ENCODE measurements at places on chromosomes 6 and 20.

DNA sequence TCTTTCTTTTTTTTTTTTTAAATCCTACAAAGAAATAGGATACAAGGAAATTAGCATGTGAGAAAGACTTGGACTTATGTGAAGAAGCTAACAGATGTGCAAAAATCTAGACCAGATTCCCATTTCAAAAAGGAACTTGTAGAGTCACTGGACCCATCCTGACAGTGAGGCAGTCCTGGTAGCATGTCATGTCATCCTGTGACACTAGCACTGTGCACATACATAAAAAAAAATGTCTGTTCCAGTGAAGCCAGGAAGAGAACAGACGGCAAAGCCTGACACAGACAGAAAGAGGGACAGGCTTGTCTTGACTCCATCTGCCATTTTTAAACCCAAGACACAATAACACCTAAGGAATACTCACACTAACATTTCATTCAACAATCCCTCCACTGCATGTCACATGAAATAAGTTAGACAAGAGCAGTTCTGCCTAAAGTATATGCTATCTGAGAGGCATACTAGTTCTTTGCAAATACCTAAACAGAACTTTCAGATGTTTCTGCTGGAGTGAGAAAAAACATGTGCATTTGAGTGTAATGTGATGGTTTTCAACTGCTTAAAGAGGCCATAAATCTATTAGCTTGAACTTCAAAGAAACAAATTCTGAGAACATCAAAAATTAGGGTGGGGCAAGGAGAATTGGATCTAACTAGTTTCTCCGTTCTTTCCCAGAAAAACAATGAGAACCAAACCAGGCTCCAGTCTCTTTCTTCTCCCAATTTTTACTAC is 159.6 kb downstream of the BACH2 start:
- no peak for DNase-seq

- DNase-seq: no peak
These were observed 622 bp downstream of the SS18L1 start for GRCh38 chr20:62143957-62144825.

DNA sequence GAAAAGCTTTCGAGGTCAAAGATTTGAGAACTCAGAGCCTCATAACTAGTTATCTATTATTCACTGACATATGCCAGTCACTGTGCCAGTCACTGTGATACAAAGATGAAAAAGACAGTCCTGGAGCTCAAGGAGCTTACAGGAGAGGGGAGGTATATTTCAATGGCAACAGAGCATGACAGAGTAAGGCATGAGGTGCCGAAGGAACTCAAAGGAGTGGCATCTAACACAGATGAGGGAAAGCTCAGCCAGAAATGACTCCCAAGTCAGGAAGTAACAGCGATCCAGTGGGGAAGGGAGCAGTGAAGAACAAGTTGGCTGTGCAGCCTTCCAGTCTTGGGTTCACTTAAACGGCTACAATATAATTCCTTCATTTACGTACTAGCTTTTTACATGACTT is 46.6 kb downstream of the DTNBP1 start:
- no peak for DNase-seq

- no peak for DNase-seq
These were observed 634.6 kb downstream of the PRKN start for GRCh38 chr6:162092816-162093502.

GRCh38 chr20:11546939-11547338 is 370.8 kb upstream of the BTBD3 start:
- DNase-seq: no peak

- no peak for DNase-seq
These were observed 6.8 kb upstream of the FASTKD5 start for GRCh38 chr20:3166338-3166912.

GRCh38 chr20:44271915-44272663 is 25.0 kb downstream of the GDAP1L1 start:
- DNase-seq: no peak
